ENCODE measurements at places on chromosomes 7 and 10.

GRCh38 chr10:33113466-33113865 is 155.4 kb upstream of the ITGB1 start:
- no peak for DNase-seq

- DNase-seq: no peak
These were observed 117.1 kb downstream of the DYNC2I1 start for GRCh38 chr7:158973440-158973839.

DNA sequence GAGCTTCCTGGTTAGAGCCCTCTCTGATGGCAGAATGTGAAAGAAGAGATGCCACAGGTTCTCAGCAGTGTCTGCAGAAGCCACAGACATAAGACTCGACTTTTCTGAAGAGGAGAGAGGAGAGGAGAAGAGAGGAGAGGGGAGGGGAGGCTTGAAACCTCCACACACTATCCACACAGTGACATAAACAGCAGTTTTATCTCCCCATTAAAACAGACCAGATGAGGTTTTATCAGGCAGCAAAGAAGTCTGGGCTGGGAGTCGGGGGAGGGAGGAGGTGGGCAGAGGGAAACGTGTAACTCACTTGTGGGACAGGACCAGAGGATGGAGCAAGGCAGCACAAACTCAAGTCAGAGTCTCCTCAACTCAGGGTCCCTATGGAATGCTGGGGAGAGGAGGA is 76.5 kb downstream of the XPNPEP1 start:
- no peak for DNase-seq

GRCh38 chr7:99465421-99465768 is 572 bp downstream of the ATP5MF start:
- DNase-seq: no peak

GRCh38 chr10:124175701-124176348 is 82.4 kb upstream of the CHST15 start:
- peak; percentile 41 for DNase-seq

GRCh38 chr7:94584113-94584512 is 71.8 kb downstream of the SGCE start:
- DNase-seq: no peak

DNA sequence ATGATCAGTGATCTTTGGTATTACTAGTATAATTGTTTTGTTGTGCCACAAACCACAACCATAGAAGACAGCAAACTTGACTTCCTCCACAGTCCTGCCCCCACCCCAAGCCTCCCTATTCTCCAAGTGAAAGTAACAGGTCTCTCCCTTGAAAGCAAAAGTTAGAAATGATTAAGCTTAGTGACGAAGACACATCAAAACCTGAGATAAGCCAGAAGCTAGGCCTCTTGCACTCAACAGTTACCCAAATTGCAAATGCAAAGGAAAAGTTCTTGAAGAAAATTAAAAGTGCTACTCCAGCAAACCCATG is 7.5 kb downstream of the SAR1A start:
- DNase-seq: no peak

DNA sequence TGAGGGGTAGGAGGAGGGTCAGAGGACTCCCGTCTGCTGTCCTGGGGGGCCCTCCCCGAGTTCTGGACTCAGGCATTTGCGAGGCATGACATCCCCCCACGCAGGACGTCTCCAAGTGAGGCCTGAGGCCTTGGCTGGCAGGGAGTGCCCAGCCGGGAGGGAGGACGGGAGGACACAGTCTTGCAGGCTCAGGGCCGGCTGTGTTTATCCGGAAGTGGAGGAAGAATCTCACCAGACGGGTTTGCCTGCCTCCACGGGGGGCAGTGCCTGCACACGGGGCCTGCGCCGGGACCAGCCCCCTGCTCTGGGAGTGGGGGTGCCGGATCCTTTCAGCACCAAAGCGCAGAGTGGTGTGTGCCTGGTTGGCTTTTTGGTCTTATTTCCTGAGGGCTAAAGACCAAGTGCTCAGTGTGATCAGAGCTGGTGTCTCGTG is 10.9 kb downstream of the PWWP2B start:
- no peak for DNase-seq

GRCh38 chr7:124489082-124489819 is 276.3 kb downstream of the GPR37 start:
- DNase-seq: no peak

GRCh38 chr10:29732918-29733317 is 98.1 kb upstream of the SVIL start:
- DNase-seq: no peak

Data from coronary artery (tissue), 2 donors.